ENCODE measurements at places on chromosomes 7 and 10.

DNA sequence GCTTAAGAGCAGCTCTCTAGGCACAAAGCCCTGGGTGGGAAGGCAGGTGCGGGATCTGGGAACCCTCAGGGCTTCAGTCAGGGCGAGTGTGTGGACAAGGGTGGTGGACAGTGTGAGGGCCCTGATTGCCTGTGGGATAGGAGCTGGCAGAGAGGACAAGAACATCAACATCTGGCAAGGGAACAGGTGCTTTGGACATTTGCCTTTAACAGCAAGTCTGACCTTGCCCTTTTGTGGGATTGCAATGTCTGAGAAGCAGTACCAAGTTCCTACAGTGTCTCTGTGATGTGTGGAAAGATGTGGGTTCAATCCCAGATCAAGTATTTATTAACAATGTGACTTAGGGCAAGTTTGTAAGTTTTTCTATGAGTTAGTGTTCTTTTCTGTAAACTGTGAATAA lies 46.7 kb downstream of the TFAM start:
- no peak for DNase-seq

GRCh38 chr7:14495633-14496032 lies 406.9 kb downstream of the DGKB start:
- DNase-seq, result no peak

GRCh38 chr10:88991899-88992320 lies 1.3 kb downstream of the FAS start:
- no peak for DNase-seq

- DNase-seq, result no peak
These were observed 27.0 kb upstream of the ZPBP start for GRCh38 chr7:50119815-50120637.

- DNase-seq, result no peak
These were observed 1194.7 kb downstream of the CNTNAP2 start for GRCh38 chr7:147311336-147311735.

- DNase-seq, result no peak
These were observed 66.3 kb downstream of the CYTH3 start for GRCh38 chr7:6205971-6206660.

- DNase-seq, result no peak
These were observed 7.0 kb upstream of the CYP3A4 start for GRCh38 chr7:99791021-99791420.

DNA sequence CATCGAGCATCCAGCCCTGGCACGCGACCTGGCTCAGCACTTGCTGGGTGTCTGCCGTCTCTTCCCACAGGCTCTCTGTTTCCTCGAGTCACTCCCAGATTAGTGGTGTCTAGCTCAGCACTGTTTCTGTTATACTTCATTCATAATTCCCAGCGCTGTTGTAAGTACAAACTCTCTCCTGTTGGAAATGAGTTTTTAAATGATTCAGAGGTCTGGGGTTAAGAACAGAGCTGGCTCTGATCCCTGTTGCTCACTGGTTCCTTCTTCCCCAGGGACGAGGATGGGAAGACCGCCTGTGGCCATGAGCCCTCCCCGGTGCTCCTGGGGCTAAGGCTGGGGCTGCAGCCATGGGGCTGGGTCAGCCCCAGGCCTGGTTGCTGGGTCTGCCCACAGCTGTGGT lies 17.3 kb upstream of the C10orf95 start:
- no peak for DNase-seq

DNA sequence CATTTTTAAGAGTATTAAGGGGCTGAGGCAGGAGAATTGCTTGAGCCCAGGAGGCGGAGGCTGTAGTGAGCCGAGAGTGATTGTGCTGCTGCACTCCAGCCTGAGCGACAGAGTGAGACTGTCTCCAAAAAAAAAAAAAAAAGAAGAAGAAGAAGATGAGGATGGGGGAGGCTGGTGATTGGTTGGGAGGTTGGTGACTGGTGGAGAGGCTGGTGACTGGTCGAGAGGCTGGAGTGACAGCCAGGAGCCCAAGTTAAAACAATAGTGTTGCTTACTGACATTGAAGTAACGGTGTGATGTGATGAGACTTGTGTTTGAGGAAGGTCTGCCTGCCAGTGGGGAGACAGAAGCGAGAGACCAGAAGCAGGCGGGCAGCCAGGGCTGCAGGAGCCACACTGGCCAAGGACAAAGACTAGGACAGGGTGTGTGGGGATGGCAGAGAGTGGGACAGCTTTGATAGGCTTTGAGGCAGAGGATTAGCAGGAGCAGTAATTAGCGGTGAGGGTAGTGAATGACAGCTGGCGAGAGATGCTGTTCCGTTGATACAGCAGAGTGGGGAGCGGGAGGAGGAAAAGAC lies 4.9 kb downstream of the SRRT start:
- peak; percentile 16 for DNase-seq

DNA sequence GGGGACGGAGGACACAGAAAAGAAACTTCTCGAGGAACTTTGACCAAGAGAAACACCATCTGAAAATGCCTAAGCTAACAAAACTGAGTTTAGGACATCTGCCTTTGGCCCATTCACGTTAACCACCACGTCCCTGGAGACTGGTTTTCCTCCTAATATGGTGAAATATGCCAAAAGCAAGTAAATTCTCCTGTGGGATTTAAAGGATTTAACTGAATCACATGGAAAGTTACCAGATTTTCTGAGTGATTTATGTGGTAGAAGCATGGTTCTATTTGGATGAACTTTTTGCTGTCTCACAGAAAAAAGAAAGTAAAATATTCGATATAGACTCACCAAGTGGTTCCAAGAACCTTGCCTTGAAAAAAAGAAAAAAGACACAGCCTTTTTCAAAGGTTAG lies 30.4 kb upstream of the BMPER start:
- no peak for DNase-seq

DNA sequence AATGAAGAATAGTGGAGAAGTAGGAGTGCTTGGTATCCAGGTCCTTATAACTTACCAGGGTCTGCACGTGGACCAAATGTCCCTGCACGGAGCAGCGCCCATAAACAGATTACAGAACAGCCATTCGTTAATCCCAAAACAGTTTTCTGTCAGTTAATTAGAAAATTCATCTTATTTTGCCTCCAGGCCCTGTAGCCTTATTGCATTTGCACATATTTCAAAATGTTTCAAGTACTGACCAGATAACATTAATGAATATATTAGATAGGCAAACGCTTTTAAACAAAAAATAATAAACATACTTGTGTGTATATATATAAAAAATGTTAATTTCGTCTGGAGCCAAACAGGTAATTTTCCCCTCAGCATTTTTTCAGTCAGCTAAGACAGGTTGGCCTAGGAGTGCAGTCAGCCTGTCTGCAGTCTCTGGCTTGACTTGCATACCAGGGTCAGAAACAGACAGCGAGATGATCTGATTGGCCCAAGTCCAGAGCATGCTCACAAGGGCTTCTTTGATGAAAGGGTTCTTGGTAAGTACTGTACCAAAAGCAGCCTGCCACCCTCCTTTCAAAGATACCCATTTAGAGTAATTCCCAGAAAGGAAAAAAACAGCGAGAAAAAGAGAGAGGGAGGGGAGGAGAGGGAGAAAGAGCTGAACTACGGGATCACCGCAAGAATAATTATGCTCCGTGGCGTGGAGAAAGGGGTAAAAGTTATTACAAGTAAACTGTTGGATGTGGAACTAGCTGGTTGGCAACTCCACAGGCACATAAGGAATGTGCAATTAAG lies 194.4 kb upstream of the TCF7L2 start:
- DNase-seq, result peak; percentile 54

DNA sequence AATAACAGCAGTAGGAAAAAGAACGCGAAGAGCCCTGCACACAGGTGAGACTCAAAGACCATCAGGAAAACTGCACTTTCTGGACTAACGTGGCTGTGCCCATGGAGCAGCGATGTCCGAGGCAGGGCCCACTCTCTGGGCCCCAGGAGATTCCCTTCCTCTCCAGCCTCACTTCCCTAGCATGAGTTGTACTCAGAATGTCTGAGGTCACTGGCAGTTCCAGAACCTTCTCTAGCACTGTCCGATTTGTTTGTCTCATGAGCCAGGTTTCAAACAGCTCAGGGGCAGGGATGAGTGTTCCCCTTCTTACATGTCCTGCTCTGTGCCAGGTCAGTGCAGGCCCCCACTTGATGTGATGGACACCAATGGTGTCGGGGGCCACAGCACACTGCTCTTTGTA lies 484.2 kb downstream of the PTPRN2 start:
- no peak for DNase-seq

DNA sequence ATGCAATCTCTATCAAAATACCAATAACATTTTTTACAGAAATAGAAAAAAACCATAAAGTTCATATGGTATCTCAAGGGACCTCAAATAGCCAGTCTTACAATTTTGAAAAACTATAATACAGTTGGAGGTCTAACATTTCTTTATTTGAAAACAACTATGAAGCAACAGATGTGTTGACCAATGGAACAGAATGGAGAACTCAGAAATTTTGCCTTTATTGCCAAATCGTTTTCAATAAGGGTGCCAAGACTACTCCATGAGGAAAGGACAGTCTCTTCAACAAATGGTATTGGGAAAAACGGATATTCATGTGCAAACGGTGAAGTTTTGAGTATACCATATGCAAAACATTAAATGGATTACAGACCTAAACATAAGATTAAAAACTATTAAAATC lies 470.8 kb upstream of the DPP6 start:
- no peak for DNase-seq

GRCh38 chr7:126541406-126541805 lies 711.3 kb downstream of the GRM8 start:
- no peak for DNase-seq

DNA sequence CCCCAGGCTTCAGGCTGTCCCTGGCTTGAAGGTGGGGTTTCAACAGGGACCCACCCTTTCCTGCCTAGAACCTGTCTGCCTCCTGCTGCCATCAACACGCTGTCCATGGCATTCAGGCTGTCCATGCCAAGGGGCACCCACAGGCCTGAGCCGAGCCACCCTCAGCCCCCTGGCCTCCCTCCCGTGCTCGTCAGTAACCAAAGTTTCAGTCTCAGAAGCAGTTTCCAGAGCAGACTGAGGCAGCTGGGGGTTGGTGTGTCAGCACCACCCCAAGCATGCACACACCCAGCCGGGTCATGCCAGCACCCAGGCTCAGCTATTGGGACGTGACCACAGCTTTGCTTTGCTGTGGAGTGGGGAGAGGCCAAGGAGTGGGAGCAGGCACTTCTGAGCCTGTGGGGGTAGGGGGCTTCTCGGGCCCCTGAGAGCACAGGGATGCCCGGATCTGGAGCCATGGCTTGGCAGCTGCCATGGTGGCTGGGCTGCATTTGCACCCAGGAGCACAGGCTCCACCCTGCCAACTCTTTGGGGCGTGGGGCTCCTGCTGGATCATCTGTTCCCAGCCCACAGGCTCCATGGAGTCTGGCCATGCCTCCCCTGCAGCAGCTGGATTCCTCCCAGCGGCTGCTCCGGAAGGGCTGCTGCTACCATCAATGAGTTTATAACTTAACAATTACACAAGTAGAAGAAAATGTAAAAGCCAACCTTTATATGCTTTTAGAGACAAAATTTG lies 314.5 kb upstream of the SEMA3C start:
- DNase-seq, result no peak

DNA sequence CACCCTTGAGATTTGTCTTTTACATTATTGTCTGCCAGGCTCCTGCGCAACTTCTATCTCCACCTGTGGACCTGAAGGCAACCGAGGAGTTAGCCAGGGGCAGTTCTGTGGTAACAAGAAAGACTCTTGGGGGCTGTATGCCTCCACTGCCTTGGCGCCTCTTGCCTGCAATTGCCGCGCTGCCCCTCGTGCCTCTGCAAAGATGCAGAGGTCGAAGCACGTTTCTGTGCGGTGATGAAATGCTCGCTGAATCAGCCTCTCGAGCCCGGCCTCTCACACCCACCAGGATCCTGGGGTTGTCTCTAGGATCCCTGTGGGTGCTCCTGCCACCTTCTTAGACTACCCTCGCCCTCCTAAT lies 486 bp upstream of the LHFPL3 start:
- DNase-seq, result no peak

DNA sequence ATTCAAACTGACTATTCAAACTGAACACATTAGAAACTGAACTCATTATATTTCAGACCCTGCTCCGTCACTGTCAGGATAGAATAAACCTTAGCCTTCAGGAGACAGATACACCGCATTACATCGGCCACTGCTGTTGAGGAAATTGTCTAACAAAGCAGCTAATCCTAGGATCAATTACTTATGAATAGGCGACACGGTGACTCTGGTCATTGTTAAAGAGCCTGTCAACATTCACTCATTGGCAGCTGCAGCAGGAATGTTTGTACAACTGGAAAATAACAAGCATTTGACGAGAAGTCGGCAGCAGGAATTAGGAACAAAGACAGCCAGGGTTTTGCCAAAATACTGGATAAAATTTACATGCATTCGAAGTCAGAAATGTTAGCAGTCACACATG lies 112.0 kb upstream of the MKX start:
- no peak for DNase-seq

DNA sequence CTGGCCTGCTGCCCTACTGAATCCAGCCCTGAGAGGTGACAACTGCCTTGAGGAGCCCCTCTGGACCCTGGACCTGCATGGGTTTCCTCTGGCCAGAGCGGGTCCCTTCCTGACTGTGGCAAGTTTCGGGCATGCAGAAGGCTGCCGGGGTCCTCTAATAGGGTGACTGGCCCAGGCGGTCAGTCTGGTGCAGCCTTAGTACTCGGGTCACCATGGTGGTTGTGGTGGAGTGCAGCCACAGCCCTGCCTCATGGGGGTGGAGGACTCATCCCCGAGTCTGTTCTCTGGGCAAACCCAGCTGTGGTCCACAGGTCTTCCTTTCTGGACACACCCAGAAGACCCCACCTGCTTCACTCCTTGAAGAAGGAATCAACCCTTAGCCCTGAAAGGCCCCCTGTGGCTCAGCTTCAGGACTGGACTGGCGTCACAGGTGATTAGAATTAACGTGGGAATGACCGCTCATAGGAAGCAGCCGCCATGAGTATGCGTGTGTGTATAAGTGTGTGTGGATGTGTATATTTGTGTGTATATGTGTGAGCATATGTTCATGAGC lies 28.7 kb downstream of the RAMP3 start:
- no peak for DNase-seq

DNA sequence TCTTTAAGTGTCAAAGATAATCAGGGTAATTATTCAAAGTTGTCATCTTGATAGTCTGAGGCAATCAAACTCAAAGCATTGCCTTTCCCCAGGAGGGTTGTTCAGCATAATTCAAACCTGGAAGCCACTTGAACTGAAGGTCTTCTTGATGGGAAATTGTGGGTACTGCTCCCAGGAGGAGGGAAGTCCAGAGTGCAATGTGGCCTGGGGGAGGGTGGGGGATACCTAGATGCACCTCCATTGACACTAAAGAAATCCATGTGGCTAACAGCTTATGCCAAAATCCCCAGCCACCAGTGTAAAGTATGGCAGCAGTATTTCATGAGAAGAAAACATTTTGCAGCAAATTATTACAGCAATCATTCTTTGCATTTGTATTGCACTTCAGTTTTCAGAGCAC lies 114.9 kb downstream of the STRA8 start:
- no peak for DNase-seq

GRCh38 chr10:86048571-86048970 lies 318.0 kb downstream of the GRID1 start:
- no peak for DNase-seq

All from hippocampal formation (tissue), 2 donors.